ENCODE measurements at places on chromosomes 1 and 21.

DNA sequence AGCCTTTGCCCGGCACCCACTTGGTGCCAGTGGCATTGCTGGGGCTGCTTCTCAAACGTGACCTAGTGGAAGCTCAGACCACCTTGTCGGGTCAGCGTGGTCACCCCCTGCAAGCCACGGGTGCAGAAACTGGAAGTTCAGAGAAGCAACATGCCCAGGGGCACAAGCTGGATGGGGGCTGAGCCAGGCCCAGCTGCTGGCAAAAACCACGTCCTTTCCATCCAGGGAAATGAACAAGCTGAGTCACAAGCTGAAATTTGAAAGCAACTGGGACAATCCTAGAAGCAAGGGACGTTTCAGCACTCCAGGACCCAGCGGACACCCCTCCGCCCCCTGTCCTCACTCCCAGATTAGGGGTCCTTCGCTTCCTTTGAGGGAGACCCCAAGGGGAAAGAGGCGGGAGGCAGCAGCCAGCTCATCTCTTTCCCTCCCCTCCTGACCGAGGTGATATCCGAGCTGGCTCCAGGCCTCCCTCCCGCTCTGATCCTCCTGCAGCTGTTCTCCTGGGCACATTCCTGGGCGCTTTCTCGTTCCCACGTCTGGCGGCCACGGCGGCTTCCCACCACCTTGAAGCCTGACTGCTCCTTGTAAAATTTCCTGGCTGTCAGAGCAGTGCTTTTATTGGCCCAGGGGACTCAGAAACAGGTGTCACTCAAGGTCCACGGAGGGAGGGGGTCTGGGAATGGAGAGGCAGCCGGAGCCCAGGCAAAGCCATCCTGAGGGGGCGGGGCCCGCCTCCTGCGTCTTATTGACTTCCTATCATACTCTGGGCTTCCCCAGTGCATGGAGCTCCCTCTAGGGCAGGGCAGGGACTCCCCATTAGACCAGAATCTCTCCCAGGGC is 62.8 kb downstream of the PAX7 start:
- no peak for DNase-seq

DNA sequence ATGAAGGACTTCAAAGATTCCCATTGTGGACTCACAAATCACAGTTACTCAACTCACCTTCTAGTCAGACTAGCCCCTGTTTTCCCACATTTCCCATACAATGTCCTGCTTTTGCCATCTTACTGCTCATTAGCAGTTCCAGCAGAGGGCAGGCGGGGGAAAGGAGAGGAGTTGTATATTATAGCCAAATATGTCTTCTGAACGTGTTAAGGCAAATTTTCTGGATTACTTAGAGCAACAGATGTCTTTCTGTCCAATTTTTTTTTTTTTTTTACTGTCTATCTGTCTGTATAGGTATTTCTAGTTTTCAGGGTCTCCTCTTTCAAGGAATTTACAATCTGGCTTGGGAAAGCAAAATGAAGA is 29.9 kb upstream of the DDAH1 start:
- DNase-seq: no peak

GRCh38 chr1:205317311-205317917 is 4.1 kb downstream of the NUAK2 start:
- DNase-seq: peak; percentile 99

DNA sequence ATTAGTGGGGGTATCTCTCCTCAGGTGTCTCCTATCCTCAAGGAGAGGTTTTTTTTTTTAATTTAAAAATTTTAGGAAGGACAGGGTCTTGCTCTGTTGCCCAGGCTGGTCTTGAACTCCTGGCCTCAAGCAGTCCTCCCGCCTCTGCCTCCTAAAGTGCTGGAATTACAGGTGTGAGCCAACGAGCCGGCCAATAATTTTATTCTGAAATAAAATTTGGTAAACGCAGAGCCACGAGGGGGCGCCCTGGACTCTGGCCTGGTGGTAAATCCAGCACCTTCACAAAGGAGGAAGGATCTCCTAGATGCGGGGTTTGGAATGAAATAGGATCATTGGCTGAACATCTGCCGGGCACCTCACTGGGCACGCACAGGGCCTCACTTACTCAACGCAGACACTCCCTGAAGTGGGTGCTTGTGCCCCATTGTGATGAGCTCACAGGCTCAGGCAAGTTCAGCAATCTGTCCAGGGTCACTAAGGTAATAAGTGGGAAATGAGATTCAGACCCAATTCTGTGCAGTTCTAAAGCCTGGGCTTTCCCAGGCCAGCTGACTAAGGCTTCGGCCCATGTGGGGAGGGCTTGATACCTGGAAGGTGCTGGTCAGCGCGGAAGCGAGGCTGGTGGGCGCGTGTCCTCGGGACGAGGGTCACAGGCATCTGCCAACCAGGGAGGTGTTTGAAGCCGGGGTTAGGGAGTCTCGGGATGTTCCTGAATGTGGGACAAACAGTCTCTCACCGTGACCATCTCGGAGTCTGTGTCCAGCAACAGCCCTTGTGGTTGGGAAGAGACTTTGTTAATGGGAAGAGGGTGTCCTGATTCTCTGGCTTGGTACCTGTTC is 32.7 kb upstream of the ETV3 start:
- peak; percentile 77 for DNase-seq

- no peak for DNase-seq
Measured at GRCh38 chr1:69919922-69920273, 285.5 kb downstream of the LRRC40 start.

DNA sequence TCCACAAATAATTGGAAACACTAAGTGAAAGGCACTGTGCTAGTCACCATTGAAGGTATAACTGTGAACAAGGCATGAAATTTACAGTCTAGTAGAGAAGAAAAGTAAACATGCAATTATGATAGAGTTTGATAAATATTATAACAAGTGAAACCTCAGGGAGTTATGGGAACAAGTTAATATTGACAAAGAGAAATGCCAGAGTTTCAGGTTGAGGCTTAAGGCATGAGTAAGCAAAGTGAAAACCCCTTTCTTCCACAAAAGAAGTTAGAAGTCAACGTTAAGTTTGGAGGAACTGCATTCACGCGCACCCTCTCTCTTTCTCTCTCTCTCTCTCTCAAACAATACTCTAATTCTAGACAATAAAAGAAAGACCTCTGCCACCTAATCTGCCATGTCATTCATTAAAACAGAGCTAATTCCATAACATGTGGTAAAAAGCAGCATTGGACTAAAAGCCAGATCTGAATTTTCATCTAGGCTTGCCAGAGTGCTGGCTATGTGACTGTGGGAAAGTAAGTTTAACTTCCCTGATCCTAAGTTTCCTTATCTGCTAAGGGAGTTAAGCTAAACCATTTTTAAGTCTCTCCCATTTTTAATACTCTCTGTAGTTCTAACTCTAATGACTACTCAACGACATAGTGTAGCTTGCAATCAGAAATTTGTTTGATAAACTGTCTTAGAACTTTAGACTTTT is 22.0 kb downstream of the SLC44A5 start:
- no peak for DNase-seq

DNA sequence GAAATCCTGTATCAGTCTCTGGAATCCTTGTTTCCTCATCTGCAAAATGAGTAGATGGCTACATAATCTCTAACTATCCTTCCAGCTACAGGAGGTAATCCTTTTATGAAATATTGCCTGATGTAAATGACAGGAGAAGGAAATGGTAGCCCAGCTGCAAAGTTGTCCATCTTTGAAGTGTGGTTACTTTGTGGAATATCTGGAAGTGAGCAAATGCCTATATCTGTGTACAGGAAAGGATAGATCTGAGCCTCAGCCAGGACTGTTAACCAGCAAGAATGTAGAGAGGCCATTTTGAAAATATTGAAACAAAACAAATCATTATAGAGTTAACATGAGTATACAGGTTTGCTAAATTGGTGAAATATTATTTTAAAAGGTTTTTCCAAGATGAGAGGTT is 74.8 kb upstream of the BMP8A start:
- DNase-seq: no peak

DNA sequence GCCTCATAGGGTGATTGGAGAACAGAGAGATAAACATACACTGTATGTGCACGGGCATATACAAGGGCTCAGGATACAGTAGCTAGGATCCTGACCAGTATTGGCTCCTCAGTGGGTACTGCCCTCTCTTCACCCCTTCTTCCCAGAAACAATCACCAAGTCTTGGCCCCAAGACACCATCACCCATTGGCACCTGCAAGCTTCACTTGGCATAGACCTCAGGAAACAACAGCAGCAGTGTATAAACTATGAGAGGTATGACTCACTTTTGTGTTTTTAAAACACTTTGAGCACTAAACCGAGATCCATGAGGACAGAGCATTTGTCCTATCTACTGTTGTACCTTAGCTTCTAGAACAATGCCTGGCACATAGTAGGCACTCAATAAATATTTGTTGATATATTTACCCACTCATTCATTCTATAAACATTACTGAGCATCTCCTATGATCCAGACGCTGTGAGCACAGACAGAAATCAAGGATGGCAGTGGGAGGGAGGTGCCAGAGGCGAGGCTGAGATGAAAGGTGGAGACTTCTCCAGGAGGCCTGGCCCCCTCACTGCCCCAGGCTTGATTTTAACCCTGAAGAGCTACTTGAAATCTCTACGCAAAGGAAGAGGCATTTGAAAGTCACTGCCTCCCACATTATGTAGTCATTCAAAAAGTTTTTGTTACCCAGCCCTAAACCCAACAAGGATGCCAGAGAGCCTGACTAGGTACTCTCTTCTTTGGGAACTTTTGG is 95.2 kb downstream of the CAMK2N1 start:
- DNase-seq: no peak

DNA sequence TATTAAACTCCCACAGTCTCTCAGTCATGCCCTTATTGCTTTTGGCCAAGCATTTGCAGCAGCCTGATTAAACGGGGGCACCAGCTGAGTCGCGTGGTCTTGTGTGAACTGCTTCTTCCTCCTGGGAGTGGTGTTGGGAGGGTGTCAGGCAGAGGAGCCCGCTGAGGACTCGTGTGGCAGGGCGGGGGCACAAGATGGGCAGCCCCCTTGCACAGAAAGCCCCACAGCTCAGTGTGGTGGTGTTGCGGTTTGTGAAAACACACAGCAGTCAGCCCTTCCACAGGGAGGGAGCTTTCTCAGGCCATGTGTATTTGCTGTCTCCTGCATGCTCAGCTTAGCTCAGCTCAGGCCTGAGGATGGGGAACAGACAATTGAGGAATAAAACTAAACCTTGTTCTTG is 22.4 kb downstream of the PEX14 start:
- no peak for DNase-seq

DNA sequence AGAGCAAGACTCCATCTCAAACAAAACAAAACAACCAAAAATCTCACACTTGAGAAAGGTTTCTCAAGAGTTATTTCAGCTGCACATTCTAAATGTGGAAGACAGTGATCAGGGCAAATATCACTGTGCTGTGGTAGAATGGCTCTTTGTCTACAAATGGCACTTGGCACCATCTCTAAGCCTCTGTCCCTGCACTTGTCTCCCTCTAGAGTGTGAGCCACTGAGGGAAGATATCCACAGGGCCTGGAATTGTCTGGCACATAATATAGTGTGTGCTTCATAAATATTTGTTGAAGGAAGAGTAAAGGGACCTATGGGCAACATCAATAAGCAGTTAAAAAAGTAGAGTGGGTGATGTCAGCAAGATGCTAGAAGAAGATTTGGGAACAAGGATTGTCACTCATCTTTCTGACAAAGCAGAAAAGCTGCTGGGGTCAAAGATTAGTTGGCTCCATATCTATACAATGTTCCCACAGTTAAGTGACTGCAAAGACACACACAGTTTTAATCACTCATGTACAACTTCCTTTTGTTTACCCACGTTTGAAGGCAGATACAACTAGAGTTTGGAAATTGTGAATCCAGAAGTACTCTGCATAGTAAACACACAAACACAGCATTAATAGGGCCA is 19.1 kb downstream of the CD101 start:
- DNase-seq: no peak

- no peak for DNase-seq
Measured at GRCh38 chr1:221334062-221334461, 407.8 kb downstream of the DUSP10 start.

- no peak for DNase-seq
Measured at GRCh38 chr1:54253480-54253879, 53.5 kb downstream of the MRPL37 start.

DNA sequence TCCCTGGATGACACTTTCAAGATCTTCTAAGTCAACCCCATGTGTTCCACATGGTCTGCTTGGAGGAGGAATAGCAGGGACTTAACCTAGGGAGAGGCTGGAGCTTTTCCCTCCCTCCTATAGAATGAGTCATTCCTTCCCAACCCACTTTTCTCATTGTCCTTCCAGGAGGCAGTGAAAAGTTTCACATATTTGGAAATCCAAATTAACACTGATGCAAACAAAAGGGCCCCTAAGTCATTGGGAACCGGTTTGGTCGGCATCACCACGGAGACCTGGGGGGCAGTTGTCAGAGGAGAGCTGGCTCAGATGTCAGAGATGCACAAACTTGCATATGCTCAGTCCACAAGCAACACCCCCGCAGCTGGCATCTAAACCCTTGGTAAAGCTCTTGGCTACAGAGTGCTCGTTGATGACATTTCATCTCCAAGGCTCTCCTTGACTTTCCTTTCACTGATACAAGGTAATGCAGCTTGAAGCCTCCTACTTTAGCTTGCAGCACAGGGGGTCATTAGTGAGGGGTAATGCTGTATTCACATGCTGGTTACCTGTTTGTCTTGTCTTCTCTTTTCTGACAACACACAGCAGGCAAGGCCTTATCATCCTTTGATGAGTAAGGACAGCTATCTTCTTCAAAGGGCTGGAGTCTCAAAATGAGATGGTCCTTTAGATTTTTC is 12.3 kb upstream of the LRRC8D start:
- no peak for DNase-seq

- DNase-seq: no peak
Measured at GRCh38 chr1:171472183-171472647, 13.1 kb upstream of the PRRC2C start.

DNA sequence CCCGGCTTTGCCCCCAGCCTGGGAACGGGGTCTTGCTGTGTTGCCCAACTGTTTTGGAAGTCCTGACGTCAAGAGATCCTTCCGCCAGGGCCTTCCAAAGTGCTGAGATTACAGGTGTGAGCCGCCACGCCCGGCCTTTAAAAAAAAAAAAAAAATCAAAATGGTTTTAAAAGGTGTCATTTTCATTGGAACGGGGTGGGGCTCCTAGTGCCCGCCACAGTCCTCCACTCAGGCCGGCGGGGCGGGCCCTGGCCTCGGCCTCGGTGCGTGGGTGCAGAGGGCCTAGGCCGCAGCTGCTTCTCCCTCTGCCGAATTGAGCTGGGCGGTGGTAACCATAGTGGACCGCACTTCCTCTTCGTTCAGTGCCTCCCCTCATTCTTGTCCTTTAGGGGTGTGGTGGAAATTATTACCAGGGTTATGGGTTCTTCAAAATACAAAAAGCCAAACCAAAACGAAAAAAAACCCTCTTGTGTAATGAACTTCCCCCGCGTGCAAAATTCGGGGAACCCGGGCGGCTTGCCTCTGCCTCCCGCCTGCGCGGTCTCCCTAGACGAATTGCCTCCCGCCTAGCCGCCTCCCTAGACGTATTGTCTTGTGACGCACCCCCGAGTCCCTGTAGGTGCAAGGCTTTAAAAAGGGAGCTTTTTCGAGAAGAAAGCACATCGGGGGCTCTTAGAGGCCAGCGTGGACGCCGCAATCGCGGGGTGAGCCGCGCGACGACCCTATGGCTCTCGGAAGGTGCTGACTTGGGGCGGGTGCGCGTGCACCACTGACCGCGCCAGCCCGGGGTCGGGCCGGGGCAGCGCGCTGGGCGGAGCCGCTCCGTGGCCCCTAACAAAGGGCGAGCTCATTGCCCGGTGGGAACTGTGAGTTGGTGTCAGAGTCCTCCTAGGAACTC is 10.5 kb upstream of the SPEN start:
- DNase-seq: peak; percentile 37

GRCh38 chr1:40877698-40878097 is 15.5 kb upstream of the CITED4 start:
- DNase-seq: peak; percentile 65

GRCh38 chr1:43831851-43832250 is 101.8 kb upstream of the ARTN start:
- DNase-seq: no peak

GRCh38 chr1:156246781-156247459 is 936 bp downstream of the PAQR6 start:
- DNase-seq: no peak

All from pancreas (tissue), 10 donors.